ENCODE measurements at places on chromosomes 11 and 22.

- no peak for DNase-seq
Measured at GRCh38 chr11:83677730-83678129, 391.6 kb upstream of the CCDC90B start.

DNA sequence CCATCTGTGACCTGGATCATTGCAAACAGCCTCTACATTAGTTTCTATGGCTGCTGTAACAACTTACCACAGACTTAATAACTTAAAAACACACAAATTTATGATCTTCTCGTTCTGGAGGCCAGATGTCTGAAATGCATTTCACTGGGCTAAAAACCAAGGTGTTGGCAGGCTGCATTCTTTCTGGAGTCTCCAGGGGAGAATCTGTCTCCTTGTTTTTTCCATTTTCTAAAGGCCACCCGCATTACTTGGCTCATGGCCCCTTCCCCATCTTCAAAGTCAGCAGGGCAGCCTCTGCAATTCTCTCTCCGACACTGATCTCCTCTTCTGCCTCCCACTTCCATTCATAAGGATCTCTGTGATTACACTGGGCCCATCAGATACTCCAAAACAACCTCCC, 11.6 kb downstream of the SCGB1A1 start:
- DNase-seq, result no peak

DNA sequence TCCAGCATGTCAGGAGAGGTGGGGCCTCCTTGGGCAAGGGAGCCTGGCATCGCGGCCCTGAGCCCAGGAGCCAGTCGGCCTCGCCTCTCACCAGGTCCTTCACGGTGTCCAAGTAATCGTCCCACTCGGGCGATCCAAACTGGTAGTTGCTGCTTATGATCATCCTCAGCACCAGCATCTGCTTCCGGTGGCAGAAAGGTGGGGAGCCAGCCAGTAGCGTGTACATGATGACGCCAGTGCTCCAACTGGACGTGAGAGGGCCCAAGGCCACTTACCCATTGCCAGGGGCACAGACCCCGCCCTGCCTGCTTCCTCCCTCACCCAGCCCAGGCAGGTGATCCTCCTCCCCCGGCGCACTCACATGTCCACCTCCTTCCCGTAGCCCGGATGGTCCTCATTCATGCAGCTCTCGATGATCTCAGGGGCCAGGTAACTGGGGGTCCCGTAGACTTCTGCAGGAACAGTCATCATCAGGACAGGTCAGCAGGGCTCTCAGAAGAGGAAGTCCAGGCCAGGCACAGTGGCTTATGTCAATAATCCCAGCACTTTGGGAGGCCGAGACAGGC, 214.7 kb downstream of the OR4C45 start:
- DNase-seq, result no peak

DNA sequence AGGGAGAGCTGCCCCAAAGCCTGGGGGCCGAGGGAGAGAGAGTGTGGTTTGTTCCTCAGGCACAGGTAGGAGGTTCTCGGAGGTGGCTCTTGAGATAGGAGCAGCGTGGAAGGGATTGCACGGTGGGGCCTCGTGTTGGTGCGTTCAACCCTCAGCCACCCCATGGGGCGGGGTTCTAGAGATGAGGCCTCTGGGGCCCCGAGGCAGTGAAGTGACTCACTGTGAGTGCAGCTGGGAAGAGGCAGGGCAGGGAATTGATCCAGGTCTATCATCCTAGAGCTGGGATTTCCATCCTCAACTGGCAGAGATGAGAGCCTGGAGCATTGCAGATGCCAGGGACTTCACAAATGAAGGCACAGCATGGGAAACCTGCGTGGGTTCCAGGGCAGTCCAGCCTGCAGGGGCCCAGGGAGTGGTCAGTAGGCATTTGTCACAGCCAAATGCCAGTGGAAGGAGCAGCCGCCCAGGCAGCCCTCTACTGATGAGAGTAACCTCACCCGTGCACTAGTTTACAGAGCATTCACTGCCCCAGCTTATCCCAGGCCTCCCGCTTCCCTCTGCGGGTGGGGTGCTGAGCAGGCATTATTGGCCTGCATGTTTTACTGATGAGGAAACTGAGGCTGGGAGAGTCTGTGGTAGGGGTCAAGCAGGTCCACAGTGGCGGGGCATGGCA, 5.1 kb upstream of the SMARCB1 start:
- DNase-seq, result peak; percentile 53

DNA sequence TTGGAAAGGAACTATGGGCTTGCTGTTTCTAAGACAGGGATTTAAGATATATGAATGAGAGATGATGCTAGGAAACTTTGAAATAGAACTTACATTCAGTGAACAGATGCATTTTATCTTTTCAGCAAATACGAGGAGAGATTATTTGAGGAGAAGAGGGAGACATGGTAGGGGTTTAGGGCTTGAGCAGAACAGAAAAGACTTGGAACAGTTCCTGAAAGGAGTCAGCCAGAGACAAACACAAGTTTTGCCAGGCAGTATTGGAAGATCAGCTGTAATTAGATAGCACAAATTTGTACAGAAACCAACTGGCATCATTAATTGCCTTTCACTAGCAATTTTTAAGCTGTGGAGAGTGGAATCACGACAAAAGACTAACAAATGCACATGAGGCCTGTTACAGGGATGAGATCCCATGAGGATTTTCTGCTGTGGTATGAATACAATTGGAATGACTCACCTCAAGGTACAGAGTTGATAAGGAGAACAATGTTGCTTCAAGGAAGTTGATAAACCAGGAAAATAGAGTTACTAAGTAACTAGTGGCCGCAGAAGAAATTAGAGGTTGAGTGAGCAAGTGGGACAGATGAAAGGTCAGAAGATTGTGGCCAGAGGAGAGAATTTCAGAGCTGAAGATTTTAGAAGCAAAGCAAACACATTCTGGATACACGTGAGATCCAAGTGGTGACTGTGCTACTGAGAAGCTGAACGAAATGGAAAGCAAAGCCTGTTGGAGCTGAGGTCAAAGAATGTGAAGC, 67.9 kb downstream of the CYB5R2 start:
- peak; percentile 85 for DNase-seq

- DNase-seq, result no peak
Measured at GRCh38 chr11:134612140-134613030, 200.3 kb upstream of the B3GAT1 start.

All from amniotic epithelial cell (primary cell).